Upper lobe of right lung (tissue), 1 donor: ENCODE measurements at places on chromosomes 7 and 10. TPM values are rescaled to one million over a fixed set of nuclear protein-coding genes. Genes with fewer than 3 reads are reported as not detected.

DNA sequence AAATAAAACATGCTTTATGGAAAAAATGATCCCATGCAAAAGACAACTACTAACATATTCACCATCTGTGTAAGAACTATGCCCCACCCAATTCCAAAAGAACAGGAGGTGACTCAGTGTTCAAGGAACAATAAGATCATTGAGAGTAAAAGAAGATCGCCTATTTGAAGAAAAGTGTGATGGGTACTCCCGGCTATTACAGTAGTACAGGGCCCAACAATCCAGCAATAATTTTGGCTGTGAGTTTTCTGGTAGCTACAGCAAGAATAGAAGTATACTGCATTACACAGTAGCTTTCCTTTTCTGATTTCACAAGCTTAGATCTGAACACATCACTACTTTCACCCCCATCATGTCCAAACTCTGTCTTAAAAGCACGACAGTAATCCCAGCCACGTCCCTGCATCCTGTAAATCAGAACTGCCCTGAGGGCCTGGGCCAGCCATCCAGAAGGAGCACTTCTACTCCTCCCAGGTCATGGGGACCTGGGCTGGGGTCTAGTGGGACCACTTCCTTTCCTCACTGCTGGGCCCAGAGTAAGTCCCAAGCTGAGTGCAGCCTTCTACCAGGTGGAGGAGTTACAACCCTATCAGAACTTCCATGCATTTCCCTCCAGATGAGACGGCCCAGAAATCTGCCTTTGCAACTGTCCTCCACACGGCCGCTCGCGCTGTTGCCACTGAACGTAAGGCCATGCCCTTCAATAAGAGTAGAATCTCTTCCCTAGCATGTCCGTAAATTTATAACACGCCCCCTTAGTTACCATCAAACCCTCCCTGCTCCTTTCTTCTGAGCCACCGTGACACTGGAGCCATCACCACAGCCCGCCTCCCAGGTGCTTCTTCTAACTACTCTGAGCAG lies 7.9 kb downstream of the ESYT2 start:
- peaks cover 57% of the 10 kb centered on the region for H3K4me1 ChIP-seq
- peak overlapping the region; percentile 70 for H3K27ac ChIP-seq
- H3K36me3 ChIP-seq = no peaks in the 10 kb centered on the region
- H3K27me3 ChIP-seq = no peaks in the 10 kb centered on the region

- H3K27me3 ChIP-seq = no peaks in the 10 kb centered on the region
- H3K36me3 ChIP-seq = no peaks in the 10 kb centered on the region
- no peak for DNase-seq
- no peaks in the 10 kb centered on the region for H3K4me1 ChIP-seq
- H3K27ac ChIP-seq = no peak overlapping the region
Measured at GRCh38 chr10:105259201-105259600, 618.1 kb downstream of the SORCS3 start.

The NSUN5 gene
- total RNA-seq = 22.4 TPM

- peak; percentile 83 for DNase-seq
- H3K36me3 ChIP-seq = peaks cover 1% of the 10 kb centered on the region
- peak overlapping the region; percentile 83 for H3K27ac ChIP-seq
- no peaks in the 10 kb centered on the region for H3K27me3 ChIP-seq
Measured at GRCh38 chr7:151632750-151633515, 113.2 kb upstream of the RHEB start.

DNA sequence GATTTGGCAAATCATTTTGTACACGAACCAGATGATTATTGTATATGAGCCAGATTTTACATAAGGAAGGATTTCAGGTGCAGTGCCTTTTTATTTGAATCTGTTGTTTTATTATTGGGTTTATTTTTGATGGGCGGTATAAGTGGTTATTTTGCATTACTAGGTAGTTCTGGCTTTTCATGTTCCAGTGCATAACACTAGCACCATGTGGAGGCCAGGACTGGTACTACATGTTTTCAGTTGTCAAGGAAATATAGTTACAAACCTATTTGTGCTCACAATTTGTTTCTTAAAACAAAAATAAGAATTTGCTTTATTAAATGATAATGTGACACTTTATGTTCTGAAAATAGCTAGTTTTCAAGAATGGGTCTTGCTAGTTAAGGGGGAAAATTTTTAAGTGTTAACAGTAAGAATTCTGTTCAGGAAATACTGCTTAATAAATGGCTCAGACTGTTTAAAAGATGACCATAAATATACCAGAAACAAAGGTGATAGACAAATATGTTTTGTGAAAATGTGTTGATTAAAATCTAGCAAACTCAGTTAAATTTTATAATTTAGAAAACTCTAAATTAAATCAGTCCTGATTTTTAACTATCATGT lies 7.1 kb upstream of the SEMA3E start:
- H3K4me1 ChIP-seq = no peaks in the 10 kb centered on the region
- DNase-seq = no peak
- no peaks in the 10 kb centered on the region for H3K27me3 ChIP-seq
- no peak overlapping the region for H3K4me3 ChIP-seq

DNA sequence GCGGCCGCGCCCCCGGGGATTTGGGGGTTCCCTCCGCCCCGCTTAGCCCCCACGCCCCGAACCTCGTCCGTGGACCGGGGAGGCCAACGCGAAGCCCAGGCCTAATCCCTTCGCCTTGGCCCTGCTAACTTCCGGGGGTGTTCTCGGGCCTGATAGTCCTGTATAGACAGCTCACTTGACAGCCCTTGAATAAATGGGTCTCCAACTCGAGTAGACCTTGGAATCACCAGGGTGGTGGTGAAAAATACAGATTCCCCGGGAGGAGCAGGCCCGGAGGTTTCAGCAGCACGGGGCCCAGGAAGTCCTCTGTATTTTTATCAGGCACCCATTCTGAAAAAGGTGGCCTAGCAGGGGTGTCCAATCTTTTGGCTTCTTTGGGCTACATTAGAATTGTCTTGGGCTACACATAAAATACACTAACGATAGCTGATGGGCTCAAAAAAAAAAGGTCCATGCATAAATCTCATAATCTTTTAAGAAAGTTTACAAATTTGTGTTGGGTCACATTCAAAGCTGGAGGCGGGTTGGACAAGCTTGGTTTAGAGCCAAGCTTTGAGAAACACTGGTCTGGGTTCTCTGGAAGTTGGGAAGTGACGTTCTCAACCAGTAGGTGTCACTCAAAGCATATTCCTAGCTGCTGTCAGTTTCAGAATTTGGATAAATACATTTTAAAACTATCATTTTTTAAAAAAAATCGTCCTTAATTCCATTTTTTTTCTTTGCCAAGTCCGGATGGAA lies 221.7 kb downstream of the PHTF2 start:
- H3K27ac ChIP-seq = peak overlapping the region; percentile 96
- H3K4me1 ChIP-seq = peaks cover 13% of the 10 kb centered on the region
- peak overlapping the region; percentile 53 for H3K4me3 ChIP-seq

GRCh38 chr10:13100349-13101294 lies 659 bp downstream of the OPTN start:
- H3K4me1 ChIP-seq = peaks cover 12% of the 10 kb centered on the region
- H3K36me3 ChIP-seq = no peaks in the 10 kb centered on the region
- peak overlapping the region; percentile 87 for H3K27ac ChIP-seq
- no peaks in the 10 kb centered on the region for H3K27me3 ChIP-seq
- DNase-seq = peak; percentile 72
- H3K4me3 ChIP-seq = peak overlapping the region; percentile 87

DNA sequence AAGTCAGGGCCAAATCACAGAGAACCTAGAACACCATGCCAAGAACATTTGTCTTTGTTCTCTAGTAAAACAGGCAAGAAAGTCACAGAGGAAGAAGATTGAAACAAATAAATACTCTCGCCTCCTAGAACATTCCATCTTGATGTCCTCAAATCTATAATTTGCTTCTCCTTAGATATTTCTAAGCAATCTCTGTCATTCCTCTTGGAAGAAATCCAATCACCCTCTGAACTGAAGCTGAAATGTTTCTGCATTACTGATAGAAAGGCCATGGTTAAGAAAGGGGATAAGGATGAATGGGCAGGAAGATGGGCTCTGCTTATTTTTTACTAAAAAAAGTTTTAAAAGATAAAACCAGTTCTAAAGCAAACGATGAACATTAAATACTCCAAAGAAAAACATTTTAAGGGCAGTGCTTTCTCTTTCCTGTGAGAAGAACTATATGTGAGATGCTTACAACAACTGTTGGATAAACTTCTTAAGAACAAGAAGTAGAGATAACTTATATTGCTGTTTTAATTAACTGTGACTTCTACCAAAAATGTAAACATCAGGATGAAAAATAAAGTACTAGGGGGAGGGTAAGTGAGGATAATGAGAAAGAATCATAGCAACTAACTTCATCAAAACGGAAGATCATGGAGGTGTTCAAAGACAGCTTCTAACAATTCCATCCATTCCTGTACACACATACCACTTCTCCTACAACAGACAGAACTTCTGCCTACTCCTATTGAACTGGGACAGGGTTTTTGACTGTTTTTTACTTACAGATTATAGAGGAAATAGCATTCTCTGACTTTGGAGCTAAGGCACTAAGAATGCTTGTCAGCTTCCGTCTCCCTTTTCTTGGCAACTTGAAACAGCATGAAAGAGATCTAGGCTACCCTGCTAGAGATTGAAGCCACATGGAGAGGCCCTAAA lies 153.0 kb upstream of the LRRTM3 start:
- H3K27me3 ChIP-seq = no peaks in the 10 kb centered on the region
- DNase-seq = no peak
- no peaks in the 10 kb centered on the region for H3K36me3 ChIP-seq
- no peak overlapping the region for H3K4me3 ChIP-seq

The STEAP2 gene
- 11.5 TPM for total RNA-seq

GRCh38 chr7:99579956-99580777 lies 17.9 kb upstream of the TMEM225B start:
- peak overlapping the region; percentile 55 for H3K27ac ChIP-seq
- H3K27me3 ChIP-seq = no peaks in the 10 kb centered on the region
- H3K36me3 ChIP-seq = no peaks in the 10 kb centered on the region
- H3K4me1 ChIP-seq = peaks cover 7% of the 10 kb centered on the region
- peak; percentile 71 for DNase-seq

DNA sequence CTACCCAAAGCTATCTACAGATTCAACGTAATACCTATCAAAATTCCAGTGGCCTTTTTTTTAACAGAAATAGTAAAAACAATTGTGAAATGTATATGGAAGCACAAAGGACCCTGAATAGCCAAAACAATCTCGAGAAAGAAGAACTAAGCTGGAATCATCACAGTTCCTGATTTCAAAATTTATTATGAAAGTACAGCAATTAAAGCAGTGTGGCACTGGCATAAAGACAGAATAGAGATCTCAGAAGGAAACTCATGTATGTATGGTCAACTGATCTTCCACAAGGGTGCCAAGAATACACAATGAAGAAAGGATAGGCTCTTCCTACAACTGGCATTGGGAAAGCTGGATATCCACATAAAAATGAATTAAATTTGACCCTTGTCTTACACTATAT lies 23.2 kb downstream of the PNLIPRP3 start:
- H3K4me3 ChIP-seq = no peak overlapping the region
- H3K27me3 ChIP-seq = no peaks in the 10 kb centered on the region
- no peak overlapping the region for H3K27ac ChIP-seq
- no peak for DNase-seq
- no peaks in the 10 kb centered on the region for H3K36me3 ChIP-seq

DNA sequence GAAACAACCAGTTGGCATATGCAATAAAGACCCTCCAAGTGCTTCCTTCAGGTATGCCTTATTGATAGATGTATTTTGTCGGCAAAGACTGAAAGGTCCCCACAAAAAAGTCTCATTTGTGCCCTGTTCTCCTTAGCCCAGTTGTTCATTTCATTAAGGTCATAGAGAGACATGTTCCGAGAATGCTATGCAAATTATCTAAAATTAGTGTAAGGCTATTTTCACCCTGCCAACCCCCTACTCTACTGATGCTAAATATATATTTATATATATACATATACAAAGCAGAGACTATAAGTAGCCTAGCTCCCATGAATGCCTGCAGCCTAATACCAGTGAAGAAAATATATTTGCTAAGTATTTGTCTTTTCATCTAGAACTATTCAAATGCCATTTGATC lies 96.7 kb upstream of the ADO start:
- no peaks in the 10 kb centered on the region for H3K4me1 ChIP-seq
- no peaks in the 10 kb centered on the region for H3K27me3 ChIP-seq
- no peaks in the 10 kb centered on the region for H3K36me3 ChIP-seq
- DNase-seq = no peak
- H3K4me3 ChIP-seq = no peak overlapping the region

GRCh38 chr10:9786576-9786975 lies 1231.1 kb upstream of the CELF2 start:
- no peak overlapping the region for H3K4me3 ChIP-seq
- DNase-seq = no peak
- no peaks in the 10 kb centered on the region for H3K27me3 ChIP-seq
- no peaks in the 10 kb centered on the region for H3K36me3 ChIP-seq

DNA sequence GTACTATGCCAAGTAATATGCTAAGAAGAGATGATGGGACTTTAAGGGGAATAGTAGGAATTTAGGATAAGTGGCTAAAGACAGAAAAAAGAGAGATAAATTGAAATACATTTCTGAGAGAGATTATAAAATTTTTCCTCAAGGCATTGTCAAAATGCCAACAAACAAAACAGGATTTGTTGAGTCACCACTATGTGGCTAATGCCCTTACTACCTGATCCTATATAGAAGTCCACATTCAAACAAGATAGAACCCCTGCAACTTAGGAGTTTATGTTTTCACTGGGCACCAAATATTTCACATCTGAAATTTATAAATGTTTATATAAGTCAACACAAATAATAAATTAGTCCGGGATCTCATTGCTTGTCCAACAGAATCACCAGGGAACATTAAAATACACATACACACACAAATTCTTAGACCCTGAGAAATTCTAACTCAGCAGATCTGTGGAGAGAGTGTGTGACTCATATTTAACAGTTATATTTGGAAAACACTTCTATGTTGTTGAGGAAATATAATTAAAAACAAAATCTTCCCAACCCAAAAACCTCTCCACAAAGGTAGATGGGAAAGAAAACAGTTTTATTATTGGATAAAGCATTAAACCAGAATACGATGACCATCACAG lies 154.3 kb downstream of the PPP1R3A start:
- no peak overlapping the region for H3K27ac ChIP-seq
- H3K4me1 ChIP-seq = no peaks in the 10 kb centered on the region
- no peaks in the 10 kb centered on the region for H3K27me3 ChIP-seq
- DNase-seq = no peak

DNA sequence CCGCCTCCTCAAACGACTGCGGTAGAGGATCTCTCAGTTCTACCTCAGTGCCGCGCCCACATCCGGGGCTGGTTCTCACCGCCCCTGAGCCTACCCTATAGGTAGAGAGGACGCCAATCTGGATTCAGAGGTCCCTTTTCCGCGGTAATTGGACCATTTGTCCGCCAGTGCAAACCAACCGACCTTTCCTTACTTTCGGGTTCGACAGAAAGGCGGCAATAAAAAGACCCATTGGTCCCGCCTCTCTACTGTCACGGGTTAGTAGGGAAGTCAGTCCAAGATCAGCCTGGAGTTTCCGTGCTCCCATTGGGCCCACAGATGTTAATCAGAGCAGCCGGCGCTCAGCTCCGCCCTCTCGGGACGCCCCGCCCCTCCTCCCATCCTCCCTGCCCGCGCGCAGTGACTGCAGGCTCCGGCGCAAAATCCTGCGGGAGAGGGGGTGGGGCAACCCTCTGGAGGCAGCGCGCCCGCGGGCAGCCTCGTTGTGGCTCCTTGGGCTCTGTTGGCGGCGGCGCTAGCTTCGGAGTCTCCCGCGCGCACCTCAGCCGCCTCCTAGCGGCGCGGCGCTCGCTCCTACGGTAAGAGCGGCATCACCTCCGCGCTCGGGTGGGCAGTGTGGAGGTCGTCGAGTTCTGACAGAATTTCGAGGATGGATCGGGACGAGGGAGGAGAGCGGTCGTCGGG lies at the start of the genes PHTF2 and TMEM60:
TSS of gene PHTF2 (plus strand) at position 380 of the 684 bp plus-strand sequence.
TSS of gene TMEM60 (minus strand) at position 41 of the 684 bp plus-strand sequence. CDS start 4,061 bp downstream, outside the sequence.
- H3K27ac ChIP-seq = peak within 1 kb of the TSS; percentile 87
- H3K4me3 ChIP-seq = peak within 1 kb of the TSS; percentile 93
- peak; percentile 99 for DNase-seq
- H3K4me1 ChIP-seq = peaks cover 23% of the 10 kb centered on the region
- H3K36me3 ChIP-seq = no peaks in the 10 kb centered on the region
